ENCODE measurements at places on chromosomes 2 and 18.
A peak's percentile ranks its signal among the peaks of the same experiment; 100 is the strongest.

DNA sequence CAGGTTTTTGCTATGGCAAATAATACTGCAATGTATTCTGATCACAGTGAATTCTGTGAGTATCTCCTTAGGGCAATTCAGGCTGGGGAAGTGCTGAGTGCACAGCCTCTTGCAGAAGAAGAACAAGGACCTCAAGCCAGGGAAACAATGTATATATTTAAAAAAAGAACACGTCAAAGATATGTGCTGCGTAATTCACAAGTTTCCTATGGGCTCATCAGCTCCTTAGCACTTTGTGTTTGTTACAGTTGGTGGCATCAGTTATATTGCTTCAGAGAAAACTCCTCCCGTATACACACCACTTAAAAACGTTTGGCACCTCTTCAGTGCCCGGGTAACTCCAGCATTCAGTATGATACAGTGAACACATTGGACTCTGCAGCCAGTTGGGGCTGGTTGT is 16.5 kb upstream of the MARCO start:
- DNase-seq: no peak

GRCh38 chr2:224027070-224027469 is 12.0 kb downstream of the SERPINE2 start:
- no peak for DNase-seq

GRCh38 chr2:240502059-240502429 is 55.7 kb downstream of the ANKMY1 start:
- DNase-seq: no peak

DNA sequence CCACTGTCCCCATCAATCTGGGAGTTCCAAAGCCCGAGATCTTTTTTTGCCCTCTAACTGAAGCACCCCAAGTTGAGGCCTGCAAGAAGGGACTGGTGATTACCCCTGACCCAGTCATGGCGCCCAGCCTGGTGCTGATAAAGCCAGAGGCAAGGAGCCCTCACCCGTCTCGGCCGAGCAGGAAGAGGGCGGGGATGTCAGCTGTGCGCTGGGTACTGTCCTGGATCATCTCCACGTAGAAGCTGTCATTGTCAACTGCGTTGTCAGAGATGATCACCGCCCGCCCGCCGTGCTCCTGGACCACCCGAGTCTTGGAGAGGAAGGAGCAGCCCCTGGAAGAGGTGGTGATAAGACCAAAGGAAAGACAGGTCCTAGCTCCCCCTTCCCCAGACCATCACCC is 4.4 kb downstream of the PRADC1 start:
- DNase-seq: no peak

DNA sequence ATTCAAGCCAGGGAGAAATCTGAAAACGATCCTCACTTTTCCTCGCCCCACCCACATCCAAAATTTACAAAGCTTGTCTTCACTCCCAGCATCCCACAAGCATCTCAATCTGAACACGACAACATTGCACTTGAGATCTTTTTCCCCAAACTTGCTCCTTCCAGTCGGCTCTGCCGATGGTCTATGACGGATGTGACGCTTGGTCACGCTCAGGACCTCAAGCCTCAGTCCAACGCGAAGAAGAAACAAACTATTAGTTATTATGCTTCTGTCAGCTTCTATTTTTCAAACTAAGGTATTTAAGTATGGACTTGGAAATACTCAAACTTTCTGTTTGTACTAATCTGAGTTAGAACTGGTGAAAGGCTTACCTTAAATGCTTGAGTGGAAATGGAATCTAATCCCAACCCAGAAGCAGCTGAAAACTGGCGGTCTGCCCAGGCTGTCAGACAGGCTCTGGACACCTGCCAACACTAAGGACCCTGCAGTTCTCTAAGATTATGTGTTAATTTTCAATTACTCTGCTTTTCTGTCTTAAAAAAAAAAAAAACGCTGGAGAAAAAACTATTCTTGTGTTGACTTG is 132.1 kb upstream of the DNMT3A start:
- DNase-seq: peak; percentile 29

- no peak for DNase-seq
Measured at GRCh38 chr18:46302528-46303485, 198.6 kb downstream of the HAUS1 start.

DNA sequence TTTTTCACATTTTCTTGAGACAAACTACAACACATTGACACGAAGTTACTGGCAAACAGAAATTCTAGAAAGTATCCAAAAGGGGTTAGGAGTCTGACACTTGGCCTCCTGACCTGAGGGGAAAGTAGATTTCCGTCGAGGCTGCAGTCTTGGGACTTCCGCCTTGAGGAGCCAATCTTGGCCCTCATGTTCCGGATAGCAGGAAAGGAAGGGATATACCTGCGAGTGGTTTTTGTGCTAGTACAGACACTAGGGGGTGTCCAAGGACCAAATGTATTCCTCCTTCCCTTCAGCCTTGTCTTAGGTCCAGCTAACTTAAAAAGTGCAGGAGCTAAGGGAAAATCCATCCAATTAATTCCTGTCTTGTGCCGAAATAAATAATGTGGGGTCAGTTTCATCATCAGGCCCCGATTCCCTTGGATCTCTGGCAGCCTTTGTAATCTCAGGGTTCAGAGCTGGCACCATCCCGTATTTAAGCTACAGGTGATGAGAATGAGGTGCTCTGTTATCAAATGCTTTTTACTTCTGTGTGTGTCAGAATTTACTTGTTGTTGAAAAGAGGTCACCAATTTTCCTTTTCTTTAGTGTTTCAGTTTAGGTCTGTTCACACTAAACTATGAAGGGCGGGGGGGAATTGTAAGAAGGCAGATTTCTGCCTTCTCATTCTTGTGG is 330.2 kb upstream of the FANCL start:
- DNase-seq: peak; percentile 95

- peak; percentile 75 for DNase-seq
Measured at GRCh38 chr2:175180701-175181103, 808 bp downstream of the ATP5MC3 start.

GRCh38 chr2:37794717-37795116 is 123.3 kb upstream of the CDC42EP3 start:
- DNase-seq: no peak

- DNase-seq: no peak
Measured at GRCh38 chr18:49303379-49303778, 157.1 kb downstream of the DYM start.

GRCh38 chr2:85875350-85876050 is 13.3 kb downstream of the ST3GAL5 start:
- peak; percentile 32 for DNase-seq

DNA sequence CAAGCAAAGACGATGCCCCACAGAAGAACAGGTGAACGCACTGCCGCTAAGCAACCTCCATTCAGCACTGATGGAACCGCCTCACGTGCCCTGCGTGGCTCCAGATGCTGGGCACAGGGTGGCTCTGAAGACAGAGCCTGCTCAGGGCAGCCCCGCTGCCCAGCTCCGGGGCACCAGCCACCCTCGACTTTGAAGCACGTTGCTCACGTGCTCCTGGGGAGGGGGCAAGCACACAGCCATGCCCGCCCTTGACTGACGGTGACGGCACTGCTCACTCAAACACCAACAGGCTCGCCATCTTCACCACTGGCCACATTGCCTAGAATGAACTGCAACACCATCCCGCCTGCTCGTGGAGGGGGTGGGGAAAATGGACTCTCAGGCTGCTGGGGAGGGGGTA is 251.3 kb downstream of the HDAC4 start:
- no peak for DNase-seq

- no peak for DNase-seq
Measured at GRCh38 chr2:107006836-107007235, 120.9 kb upstream of the ST6GAL2 start.

- DNase-seq: peak; percentile 60
Measured at GRCh38 chr2:55718165-55719008, 24.7 kb upstream of the PNPT1 start.

DNA sequence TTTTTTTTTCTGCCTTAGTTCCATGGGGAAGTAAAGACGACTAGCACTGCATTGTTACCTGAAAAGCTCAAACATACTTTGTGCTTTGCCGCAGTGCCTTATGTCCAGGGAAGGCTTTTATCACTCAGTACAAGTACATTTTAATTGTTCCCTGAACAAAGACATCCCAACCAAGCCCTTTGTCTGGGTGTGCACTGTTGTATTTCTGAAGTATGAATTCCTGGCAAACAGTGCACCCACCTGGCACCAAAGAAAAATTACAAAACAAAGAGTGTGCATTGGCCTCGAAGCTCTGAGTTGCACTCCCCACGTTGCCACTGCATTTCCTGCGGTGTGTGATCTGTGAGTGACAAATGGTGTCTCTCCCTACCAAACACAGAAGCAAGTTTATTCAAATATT is 858.5 kb upstream of the PIK3C3 start:
- no peak for DNase-seq

DNA sequence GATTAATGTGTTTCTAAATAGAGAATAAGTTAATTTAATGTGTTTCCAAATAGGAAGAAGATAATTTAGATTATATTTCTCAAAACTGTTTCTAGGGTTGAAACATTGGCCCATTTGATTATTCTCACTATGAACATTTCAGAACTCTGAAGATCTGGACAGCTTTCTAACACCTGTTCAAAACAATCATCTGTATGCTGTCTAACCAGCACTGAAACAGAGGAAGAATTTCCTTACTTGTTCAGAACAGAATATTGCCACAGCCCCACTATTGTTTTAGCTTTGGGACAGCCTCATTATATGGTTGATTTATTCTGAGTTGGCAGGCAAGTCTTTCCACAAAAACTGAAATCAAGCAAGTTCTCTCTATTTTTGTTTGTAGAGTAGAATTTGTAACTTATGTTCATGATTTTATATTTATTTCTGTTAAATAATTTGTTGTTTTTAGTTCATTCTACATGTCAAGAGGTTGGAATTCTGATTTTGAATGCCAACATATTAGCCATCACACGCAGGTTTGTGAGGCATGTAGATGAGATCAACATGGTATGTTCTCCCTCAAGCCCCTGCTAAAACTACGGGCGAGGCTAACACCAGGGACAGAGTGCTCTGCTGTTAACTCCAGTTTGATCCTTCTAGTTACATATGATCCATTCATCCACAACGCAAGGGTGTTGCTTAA is 11.2 kb downstream of the IL18RAP start:
- DNase-seq: no peak

DNA sequence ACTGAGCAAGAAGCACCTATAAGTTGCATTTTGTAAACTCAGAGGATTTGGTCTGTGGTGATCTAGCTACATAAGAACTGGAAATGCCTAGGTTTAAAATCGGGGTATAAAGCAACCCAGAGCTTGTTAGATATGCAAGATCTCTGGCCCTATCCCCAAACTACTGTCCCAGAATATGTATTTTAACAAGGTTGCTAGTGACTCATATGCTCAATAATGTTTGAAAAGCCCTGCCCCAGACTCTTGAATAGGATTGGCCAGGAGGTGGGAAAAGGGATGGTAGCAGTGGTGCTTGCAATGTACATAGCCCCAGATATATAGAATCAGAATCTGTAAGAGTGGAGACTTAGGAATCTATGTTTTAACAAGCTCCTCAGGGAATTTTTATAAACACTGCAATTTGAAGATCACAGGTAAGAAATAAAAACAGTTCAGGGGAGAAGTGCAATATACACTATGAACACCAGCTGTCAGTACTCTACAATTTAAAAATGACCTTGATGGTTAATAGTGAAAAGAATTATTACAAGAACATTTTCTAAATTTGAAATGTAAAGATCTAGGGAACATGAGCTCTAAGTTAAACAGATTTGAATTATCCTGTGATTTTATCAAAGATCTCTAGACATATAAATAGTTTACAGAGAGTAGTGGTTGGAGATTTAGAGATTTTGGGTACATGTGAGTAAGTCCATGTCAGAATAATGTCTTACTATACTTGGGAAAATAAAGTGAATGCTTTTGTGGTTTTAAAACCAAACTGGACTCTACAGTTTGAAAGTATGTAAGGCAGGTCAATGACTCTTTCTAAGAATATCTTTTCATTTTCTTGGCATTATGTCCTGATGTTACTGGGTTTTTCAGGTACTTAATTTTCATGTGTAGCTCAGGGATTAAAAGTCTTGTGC is 7.7 kb upstream of the MMADHC start:
- no peak for DNase-seq

GRCh38 chr2:207532676-207533075 is 2.9 kb downstream of the CREB1 start:
- no peak for DNase-seq

- no peak for DNase-seq
Measured at GRCh38 chr2:60771508-60771907, 15.4 kb downstream of the PAPOLG start.

GRCh38 chr18:12308386-12309100 is 502 bp downstream of the TUBB6 start:
- peak; percentile 74 for DNase-seq

DNA sequence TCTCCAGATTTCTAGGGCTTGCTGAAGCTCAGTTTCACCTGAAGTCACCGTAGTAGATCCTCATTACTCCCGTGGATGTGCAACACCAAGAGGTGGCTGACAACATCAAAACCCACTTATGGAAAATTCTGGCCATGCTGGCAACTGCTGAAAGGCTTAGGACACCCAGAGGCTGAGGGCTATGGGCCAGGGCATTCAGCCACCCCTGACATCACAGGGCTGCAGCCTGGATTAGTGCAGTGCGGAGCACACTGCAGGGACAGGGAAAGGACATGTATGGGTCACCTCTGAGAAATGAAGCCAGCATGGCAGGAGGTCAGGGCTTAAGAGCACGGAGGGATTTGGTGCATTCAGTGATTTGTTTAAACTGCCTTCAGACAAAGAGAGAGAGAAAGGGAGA is 300.6 kb downstream of the TDRD15 start:
- DNase-seq: no peak

DNA sequence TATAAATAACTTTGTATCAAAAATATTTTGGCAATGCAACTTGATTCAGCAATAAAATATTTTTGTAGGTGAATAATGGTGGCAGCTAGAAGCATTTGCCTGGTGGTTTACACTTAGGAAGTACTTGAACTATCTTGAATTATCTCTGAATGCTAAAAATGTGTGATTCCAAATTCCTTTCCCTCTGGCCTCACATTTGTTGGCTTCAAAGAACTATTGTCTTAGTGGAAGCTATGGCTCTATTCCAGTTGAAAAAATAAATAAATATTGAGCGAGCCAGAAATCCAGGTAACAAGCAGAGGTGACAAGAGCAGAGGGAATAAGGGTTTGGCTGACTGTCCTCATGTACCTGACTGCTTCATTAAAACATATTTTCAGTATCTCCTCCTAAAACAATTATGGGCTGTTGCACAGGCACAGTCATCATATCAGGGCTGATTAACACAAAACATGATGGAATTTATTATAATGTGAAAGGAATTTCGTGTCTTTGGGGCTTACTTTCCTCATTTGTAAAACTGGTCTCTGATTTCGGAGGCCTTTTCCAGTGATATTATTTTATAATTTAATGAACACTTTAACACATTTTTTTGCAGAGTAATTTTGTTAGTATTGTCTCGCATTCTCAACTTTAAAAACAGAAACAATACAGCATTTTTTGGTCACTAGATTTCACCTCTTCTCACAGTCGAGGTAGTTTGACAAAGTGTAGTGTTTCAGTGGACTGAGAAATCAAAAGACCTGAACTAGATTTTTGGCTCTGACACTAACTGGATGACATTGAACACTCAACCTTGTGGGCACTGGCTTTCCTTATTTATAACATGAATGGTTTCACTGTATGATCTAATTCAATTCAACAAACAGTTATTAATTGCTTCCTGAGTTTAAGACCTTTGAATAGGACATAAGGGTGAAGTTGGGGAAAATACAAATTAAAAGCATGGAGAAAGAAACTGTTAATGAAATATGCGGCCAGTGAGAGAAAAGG is 7.8 kb upstream of the CAVIN2 start:
- DNase-seq: no peak

All from KBM-7 (cell line).